Urinary bladder (tissue), 4 donors: ENCODE measurements at places on chromosomes 7 and 10. TPM values are rescaled to one million over a fixed set of nuclear protein-coding genes. Genes with fewer than 3 reads are reported as not detected.

- DNase-seq, result no peak
Observed at GRCh38 chr10:112919721-112920120, 30.3 kb upstream of the TCF7L2 start.

- no peak for DNase-seq
Observed at GRCh38 chr7:8605221-8605620, 171.8 kb downstream of the NXPH1 start.

- DNase-seq, result no peak
Observed at GRCh38 chr7:94270772-94271171, 123.9 kb upstream of the COL1A2 start.

DNA sequence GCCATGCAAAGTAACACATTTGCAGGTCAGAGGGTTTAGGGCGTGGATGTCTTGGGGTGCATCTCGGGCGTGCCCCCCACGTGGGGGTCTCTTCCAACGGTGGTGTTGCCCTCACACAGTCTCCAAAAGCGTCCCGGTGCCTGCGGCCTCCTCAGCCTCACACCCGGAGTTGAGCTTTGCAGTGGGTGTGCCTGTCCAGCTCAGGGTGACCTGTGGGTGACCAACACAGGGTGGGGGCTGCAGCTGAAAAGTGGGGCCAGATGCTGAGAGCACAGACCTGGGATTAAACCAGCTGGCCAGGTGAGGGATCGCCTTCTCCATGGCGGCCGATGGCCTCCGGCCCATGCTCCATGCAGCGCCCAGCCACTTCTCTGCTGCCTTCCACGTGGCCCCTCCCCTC is 63.1 kb downstream of the PWWP2B start:
- no peak for DNase-seq

DNA sequence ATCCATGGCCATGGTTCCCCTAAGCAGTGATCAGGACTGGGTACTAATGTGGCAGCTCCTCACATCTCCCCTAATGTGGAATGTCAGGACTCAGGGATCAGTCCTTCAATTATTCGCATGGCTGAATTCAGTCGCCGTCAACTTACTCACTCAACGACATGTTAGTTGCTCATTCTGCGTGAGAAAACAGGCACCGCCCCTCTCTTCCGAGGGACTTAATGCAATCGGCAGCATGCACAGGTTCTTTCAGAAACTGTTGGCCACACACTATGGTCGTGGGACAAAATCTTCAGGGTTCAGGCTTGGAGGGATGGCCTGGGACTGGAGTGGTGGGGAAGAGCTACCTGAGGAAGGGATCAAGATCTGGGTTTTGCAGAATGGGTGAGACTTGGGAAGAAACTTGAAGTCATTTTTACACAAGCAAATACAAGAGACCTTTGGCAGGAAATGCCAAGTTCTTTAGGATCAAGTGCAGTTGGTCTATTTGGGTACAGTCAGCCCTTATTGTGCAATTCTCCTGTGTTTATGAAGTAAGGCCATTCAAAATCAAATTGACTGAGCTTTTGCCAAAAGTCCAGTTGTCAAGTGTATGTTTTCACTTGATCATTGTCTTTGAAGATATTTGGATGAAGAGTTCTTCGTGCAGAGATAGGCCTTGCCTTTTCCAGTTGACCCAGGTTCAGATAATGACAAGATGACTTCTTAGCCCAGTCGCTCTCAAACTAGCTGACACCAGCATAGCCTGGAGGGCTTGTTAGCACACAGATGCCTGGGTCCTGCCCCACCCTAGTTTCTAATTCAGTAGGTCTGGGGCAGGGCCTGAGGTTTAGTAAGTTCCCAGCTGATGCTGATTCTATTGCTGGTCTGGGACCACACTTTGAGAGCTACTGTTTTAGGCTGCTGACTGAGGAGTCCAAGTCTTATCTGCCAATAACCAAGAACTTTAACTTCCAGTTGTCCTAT is 48.5 kb downstream of the LRRC18 start:
- DNase-seq, result no peak

DNA sequence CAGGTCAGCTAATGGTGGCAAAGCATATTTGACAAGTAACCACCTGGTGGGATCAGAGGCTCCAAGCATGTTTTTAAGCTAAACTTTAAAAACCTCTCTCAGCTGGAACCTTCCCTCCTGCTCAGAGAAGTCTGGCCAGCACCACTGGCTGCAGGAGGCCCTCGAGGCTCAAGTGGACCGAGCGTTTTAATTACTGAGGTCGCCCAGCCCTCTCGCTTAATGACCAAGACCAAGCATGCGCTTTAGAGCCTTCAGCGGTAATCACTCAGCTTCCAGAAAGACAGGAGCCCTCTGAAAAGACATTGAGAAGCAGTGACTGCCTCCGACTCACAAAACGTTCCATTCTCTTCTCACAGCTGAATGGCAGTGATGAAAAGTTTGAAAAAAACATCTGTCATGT is 383.4 kb upstream of the ADARB2 start:
- no peak for DNase-seq

DNA sequence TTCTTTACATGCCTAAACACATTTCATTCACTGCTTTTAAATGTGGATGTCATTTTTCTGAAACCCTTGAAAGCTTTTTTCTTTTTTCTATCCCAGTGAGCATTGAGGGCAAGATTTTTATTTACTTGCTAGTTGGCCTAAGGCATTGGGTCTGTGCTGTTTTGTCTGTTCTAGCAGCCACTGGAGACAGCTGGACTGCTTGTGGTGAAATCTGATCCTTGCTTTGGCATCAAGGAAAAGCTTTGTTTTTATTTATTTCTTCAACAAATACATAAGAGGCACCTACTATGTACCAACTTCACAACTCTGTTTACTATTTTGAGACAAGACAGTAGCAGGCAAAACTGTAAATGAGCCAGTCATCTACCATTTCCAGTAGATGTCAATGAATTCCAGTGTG is 28.4 kb upstream of the PDLIM1 start:
- DNase-seq, result no peak

DNA sequence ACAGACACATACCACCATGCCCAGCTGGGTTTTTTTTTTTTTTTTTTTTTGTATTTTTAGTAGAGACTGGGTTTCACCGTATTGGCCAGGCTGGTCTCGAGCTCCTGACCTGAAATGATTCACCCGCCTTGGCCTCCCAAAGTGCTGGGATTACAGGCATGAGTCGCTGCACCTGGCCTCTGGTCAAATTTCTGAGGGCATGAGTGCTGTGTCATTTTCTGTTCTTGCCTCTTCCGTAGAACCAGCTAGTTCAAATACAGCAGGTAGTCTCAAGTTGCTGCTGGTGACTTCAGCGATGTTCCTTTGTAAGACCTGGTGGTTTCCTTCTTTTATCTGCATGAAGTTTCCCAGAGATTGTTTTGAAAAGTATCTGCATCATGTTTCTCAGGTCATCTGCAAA is 134.8 kb upstream of the SHH start:
- no peak for DNase-seq

DNA sequence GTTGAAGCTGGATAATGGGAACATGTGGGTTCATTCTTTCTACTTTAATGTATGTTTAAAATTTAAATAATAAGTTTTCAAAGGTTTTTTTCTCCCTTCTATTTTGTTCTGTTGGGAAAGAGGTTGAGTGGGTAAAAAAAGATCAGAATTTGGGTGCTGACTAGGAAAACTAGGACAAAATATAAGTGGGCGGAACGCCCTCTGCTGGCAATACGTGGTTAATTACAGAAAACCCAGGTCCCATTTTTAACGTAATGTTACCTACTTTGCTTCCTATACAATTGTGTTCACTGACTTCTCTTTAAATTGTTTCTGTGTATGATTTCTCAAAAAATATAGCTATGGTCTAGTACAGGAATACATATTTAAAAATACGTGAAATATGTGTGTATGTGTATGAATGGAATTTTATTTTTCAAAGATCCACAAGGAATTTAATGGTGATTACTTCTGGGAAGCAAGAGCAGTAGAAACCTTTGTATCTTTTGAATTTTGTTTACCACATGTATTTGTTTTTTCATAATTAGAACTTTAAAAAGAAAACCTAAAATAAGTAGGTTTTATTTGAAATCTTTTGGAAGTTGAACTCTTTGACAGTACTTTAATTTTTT is 8.7 kb downstream of the ECD start:
- no peak for DNase-seq

- DNase-seq, result no peak
Observed at GRCh38 chr7:80467069-80467468, 44.8 kb downstream of the GNAT3 start.

Gene C1GALT1
- total RNA-seq, result 27.1 TPM

Gene SPDYE9
- total RNA-seq, result not detected

Gene MRC1
- total RNA-seq, result 41.2 TPM
